ENCODE measurements at places on chromosomes 4 and X.

DNA sequence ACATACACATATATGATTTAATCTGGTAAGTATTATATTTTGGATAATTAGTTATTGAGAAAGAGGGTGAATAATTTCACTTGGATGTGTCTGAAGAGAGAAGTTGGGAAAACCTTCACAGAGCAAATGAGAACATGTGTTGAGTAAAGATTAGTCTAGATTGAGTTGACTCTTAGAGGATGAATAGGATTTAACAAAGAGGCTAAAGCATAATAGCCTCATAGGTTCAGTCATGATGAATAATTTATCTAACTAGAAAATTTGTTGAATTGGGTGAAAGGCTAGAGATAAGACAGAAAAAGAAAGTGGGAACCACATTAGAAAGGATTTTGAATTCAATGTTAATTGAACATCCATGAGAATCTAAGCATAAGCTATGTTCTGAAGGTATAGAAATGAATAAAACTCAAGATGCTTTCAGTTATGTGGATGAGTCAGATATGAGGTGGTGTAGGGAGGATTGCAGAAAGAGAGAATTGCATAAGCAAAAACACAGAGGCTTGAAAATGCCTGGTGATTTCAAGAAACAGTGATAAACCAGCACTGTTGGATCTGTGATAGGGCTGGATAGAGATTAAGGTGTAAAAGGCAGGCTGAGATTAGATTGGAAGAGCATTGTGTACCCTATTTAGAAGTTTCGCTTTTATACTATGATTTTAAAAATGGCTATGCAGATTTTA, 207.6 kb upstream of the NR3C2 start:
- H3K27ac ChIP-seq, result no peak overlapping the region
- H3K4me1 ChIP-seq, result no peaks in the 10 kb centered on the region
- H3K4me3 ChIP-seq, result no peak overlapping the region
- DNase-seq, result no peak
- H3K36me3 ChIP-seq, result no peaks in the 10 kb centered on the region

DNA sequence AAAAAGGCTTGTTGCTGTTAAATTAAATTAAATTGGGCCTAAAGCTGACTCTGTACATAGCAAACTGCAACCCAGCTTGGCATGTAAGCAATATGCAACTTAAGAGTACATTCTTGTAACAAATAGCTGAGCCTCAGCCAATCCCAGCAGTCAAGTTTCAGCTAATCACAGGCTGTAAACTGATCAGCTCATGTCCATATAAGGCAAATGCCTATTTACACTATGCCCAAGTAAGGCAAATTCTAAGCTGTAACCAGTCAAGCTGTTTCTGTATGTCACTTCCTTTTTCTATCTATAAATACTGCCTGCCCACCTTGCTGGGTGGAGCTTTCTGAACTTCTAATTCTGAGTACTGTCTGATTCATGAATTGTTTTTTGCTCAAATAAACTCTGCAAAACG, 429.1 kb upstream of the FTHL17 start:
- H3K36me3 ChIP-seq, result no peaks in the 10 kb centered on the region
- no peak overlapping the region for H3K27ac ChIP-seq
- H3K4me1 ChIP-seq, result no peaks in the 10 kb centered on the region
- H3K4me3 ChIP-seq, result no peak overlapping the region

GRCh38 chr4:28241021-28241420, 1380.4 kb downstream of the STIM2 start:
- H3K36me3 ChIP-seq, result no peaks in the 10 kb centered on the region
- no peak overlapping the region for H3K27ac ChIP-seq
- H3K4me3 ChIP-seq, result no peak overlapping the region
- no peaks in the 10 kb centered on the region for H3K4me1 ChIP-seq

GRCh38 chrX:130789793-130790192, 113.2 kb downstream of the ENOX2 start:
- no peak overlapping the region for H3K27ac ChIP-seq
- DNase-seq, result no peak
- H3K36me3 ChIP-seq, result no peaks in the 10 kb centered on the region

- no peak overlapping the region for H3K4me3 ChIP-seq
- H3K36me3 ChIP-seq, result no peaks in the 10 kb centered on the region
- no peak for DNase-seq
- no peak overlapping the region for H3K27ac ChIP-seq
- no peaks in the 10 kb centered on the region for H3K27me3 ChIP-seq
- H3K4me1 ChIP-seq, result no peaks in the 10 kb centered on the region
Measured at GRCh38 chr4:100809506-100809905, 291.7 kb upstream of the EMCN start.

DNA sequence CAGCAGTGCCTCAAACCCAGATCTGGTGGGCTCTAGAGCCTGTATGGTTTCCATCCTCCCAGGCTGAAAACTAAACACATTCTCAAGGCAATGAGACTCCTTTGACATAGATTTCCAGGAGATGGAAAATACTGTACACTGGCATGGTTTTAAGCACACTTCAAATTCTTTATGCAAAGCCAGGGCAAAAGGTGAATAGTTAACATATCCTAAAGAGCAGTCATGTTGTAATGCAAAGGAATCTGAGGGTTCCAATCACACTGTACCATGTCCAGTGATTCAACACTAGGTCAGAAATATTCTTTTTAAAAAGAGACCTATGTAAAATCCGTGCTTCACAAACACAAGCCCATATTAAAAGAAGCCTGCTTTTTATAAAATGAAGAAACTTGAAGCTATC, 195.3 kb downstream of the QDPR start:
- H3K27me3 ChIP-seq, result no peaks in the 10 kb centered on the region
- H3K27ac ChIP-seq, result no peak overlapping the region
- no peak for DNase-seq
- peaks cover 5% of the 10 kb centered on the region for H3K4me1 ChIP-seq
- H3K4me3 ChIP-seq, result no peak overlapping the region
- H3K36me3 ChIP-seq, result no peaks in the 10 kb centered on the region

DNA sequence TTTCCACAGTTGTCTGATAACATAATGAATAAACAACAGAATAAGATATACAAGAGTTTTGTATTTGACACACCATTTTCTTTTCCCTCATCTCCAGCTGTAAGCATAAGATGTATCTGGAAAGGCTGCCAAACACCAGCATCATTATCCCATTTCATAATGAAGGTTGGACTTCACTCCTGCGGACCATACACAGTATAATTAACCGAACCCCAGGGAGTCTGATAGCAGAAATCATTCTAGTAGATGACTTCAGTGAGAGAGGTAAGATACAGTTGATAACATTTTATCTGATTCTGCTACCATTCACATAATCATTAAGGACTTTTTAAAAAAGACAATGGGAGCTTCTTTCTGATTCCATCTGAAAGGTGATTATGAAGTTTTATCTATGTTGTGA, 535.2 kb downstream of the GALNTL6 start:
- no peak for DNase-seq
- H3K27ac ChIP-seq, result no peak overlapping the region
- H3K36me3 ChIP-seq, result no peaks in the 10 kb centered on the region
- no peak overlapping the region for H3K4me3 ChIP-seq
- no peaks in the 10 kb centered on the region for H3K27me3 ChIP-seq

GRCh38 chrX:72461766-72462165, 110.9 kb downstream of the HDAC8 start:
- H3K4me3 ChIP-seq, result no peak overlapping the region
- H3K27me3 ChIP-seq, result no peaks in the 10 kb centered on the region
- H3K36me3 ChIP-seq, result no peaks in the 10 kb centered on the region
- H3K4me1 ChIP-seq, result no peaks in the 10 kb centered on the region
- H3K27ac ChIP-seq, result no peak overlapping the region
